ENCODE measurements at places on chromosomes 6 and 20.

DNA sequence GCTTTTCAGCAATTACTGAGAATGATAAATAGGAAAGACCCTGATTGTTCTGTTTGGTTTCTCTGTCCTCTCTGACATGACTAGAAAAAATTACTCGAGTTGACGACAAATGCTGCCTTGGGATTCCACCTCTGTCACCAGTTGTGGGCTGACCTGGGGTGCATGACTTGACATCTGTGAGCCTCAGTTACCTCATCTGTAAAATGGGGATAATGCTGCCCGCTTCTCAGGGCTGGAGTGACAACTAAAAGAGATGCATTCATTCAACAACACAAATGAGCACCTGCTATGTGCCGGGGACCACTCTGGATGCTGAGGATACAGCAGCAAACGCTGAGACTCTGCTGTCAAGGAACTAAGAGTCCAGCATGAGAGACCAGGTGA lies 94.8 kb downstream of the NFATC2 start:
- DNase-seq: no peak

- DNase-seq: no peak
These were observed 86.9 kb downstream of the TULP4 start for GRCh38 chr6:158399040-158399700.

GRCh38 chr6:4004249-4004648 lies 74.7 kb downstream of the FAM217A start:
- no peak for DNase-seq

- no peak for DNase-seq
These were observed 933 bp upstream of the ADGRB3 start for GRCh38 chr6:68633972-68634725.

GRCh38 chr6:81085431-81085790 lies 667.1 kb downstream of the TENT5A start:
- DNase-seq: no peak

GRCh38 chr6:81761197-81761596 lies 8.7 kb upstream of the TENT5A start:
- no peak for DNase-seq

- no peak for DNase-seq
These were observed 53.6 kb downstream of the CDH26 start for GRCh38 chr20:60011512-60012507.

DNA sequence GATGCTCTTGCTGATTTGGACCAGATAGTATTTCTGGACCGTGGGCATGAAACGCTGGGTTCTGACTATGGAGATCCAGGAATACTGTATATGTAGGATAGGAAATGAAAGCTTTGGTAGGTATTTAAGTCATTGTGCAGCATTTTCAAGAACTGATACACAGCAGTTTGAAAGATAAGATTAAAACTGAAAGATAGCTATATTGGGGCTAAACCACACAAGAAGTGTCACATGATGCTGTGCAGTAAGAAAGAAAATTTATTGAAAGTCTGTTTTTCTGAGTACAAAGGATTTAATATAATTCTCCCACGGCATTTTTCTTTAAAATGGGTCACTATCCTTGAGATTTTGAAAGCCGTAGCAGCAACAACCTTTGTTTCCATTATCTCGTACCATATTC lies 305 bp downstream of the IL17A start:
- DNase-seq: no peak

DNA sequence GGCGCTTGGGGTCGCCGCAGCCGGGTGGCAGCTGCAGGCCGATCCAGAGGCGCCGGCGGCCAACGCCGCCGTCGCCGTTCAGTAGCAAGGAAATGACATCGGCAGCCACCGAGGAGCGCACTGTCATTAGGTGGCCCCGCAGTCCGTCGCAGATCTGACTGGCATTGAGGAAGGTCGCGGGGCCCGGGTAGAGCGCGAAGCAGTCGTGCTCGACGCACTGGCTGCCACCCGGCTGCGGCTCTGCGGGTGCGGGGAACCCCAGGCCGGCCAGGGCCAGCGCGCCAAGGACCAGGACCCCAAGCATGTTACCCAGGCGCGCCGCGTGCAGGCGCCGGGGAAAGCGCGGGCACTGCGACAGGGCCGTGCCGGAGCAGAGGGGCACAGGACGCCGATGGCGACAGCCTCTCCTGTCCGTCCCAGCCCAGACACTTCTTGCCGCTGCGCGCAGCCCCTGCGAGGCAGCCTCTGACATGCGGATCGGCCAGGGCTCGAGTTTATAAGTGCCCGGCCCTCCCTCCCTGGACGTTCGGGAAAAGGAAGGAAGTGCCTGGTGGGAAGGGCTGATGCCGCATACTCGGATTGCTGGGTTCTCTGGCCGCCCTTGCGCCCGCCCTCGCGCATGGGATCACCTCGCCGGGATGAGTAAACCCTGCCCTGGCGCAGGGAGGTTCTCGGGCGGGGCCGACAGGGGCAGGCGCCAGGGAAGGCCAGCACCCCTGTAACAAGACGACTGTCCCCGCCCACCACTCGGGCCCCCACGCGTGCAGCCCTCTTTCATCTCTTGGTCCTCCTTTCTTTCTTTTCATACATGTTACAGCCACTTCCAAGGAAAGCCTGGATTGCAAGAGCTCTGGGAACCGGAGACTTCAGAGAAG lies at the start of gene THBD:
Gene THBD (minus strand): TSS at position 472 of the 875 bp plus-strand sequence. CDS start 168 bp downstream, at position 304.
- DNase-seq: no peak

All from D721Med (cell line).